ENCODE measurements at places on chromosomes 12 and 14.

- peak; percentile 56 for DNase-seq
Observed at GRCh38 chr14:98494582-98494981, 777.4 kb downstream of the BCL11B start.

GRCh38 chr12:28021704-28022103 is 49.2 kb upstream of the PTHLH start:
- DNase-seq = no peak

DNA sequence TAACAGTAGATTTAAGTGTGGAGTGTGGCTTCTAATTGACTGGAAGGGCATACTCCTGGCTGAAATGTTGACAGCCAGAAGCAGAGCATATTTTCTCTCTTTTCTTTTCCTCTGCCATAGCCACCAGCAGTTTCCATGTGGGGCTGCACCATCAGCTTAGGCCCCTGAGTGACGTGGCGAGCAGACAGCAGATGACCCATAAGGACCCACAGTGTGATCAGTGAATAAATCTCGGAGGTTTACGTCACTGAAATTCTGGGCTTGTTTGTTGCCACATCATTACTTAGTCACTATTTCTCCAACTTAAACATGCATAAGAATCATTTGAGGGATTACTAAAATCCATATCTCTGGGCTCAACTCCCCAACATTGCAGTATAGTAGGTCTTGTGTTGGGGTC is 549.7 kb upstream of the TMEM132C start:
- no peak for DNase-seq

GRCh38 chr14:61250063-61250462 is 31.1 kb downstream of the TMEM30B start:
- no peak for DNase-seq

- no peak for DNase-seq
Observed at GRCh38 chr14:53226553-53226952, 73.4 kb upstream of the DDHD1 start.

- DNase-seq = no peak
Observed at GRCh38 chr12:6899837-6900519, 4.6 kb upstream of the LRRC23 start.

- DNase-seq = peak; percentile 58
Observed at GRCh38 chr14:71414631-71415403, 507.6 kb downstream of the PCNX1 start.

GRCh38 chr14:61077951-61078720 is 97.1 kb downstream of the SLC38A6 start:
- DNase-seq = peak; percentile 30

DNA sequence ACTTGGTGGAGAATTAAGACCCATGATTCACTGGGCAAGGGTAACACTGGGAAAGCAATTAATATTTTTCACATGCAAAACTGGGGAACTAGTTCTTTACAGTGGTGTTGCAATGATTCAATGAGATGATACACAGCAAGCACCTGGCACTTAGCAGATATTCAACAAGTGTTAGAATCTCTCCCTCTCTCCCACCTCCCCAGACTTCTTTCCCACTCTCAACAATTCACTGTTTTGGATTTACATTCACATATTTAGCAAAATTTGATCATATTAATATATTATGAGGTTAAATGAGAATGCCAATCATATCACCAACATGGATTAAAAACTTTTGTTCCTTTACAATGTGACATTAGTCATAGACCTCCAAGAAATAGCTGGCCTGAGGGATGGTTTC is 223.1 kb upstream of the GRIP1 start:
- DNase-seq = no peak

- no peak for DNase-seq
Observed at GRCh38 chr12:9123781-9124382, 8.2 kb upstream of the A2M start.

- DNase-seq = no peak
Observed at GRCh38 chr14:36268121-36268520, 52.3 kb downstream of the MBIP start.

DNA sequence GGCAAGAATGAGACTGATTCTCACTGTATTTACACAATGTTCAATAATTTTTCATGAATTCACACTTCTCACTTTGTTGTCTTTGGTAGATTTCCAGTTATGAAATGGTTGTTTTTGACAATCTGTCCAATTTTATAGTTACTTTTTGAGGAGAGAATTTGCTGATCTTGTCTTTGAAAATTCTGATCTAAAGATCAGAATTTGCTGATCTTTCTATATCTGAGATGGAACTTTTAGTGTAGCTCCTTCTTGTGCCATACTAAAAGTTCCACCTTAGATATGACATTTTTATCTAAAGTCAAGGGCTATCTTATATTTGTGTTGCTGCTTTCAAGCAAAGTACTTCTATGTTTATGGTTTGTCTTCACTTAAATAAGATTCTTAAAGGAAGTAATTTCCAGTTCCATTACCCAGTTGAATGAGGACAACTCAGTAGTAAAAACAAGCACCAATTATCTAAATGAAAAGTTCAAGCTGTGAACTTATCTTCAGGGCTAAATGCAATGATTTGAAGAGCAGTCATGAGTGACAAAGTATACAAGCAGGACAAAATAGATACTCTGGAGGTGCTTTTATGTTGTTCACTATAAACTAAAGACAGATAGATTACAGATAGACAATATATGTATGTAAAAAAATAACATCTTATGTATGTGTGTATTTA is 76.4 kb upstream of the FOXG1 start:
- DNase-seq = no peak

GRCh38 chr12:20459920-20460319 is 91.6 kb downstream of the PDE3A start:
- no peak for DNase-seq

DNA sequence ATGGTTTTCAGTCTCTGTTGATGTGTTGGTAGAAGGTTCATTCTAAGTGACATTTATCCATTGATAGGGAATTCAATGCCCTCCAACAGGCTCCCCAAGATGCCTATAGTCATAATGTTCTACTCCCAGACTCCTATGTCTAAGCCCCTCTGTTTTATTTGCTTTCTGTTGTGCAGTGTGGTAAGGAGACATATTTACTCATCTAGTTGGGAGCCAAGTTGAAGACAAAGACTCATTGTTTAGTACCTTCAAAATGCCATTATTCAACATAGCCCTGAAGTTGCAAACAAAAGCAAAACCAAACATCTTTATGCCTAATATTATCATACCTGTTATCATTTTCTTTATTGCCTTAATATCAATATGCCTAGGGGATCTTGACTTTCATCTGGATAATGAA is 302.1 kb downstream of the RMST start:
- no peak for DNase-seq

DNA sequence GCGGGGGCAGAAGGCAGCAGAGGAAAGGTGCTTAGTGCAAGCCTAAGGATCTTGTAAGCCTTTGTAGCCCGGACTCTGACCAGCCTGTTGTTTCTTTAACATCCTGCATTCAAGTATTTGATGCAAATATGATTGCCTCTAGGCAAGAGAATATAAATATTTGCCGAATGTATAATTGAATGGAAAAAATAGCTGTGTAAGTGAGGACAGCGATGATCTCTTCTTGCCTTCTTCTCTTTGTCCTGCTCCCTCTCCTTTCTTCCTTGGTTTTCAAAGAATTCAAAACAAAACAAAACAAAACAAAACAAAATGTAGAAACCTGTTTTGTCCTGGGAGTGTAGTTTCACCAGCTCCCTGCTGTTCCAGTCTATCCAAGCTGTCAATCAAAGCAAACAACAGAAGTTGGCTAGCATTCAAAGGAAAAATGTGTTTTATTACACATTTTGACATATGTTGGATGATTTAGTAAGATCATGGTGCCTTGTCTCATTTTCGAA is 74.9 kb upstream of the CPM start:
- peak; percentile 18 for DNase-seq

- DNase-seq = no peak
Observed at GRCh38 chr14:73777420-73777819, 63.2 kb upstream of the PNMA1 start.

GRCh38 chr12:5192726-5193125 is 149.0 kb downstream of the KCNA5 start:
- DNase-seq = no peak

- DNase-seq = no peak
Observed at GRCh38 chr14:104148433-104149277, 10.3 kb downstream of the KIF26A start.

GRCh38 chr14:91947475-91948184 is at the start of gene FBLN5:
Gene FBLN5, minus strand, starts transcription at chr14:91947694. Its CDS starts 465 bp downstream, at chr14:91947229.
- peak; percentile 90 for DNase-seq

DNA sequence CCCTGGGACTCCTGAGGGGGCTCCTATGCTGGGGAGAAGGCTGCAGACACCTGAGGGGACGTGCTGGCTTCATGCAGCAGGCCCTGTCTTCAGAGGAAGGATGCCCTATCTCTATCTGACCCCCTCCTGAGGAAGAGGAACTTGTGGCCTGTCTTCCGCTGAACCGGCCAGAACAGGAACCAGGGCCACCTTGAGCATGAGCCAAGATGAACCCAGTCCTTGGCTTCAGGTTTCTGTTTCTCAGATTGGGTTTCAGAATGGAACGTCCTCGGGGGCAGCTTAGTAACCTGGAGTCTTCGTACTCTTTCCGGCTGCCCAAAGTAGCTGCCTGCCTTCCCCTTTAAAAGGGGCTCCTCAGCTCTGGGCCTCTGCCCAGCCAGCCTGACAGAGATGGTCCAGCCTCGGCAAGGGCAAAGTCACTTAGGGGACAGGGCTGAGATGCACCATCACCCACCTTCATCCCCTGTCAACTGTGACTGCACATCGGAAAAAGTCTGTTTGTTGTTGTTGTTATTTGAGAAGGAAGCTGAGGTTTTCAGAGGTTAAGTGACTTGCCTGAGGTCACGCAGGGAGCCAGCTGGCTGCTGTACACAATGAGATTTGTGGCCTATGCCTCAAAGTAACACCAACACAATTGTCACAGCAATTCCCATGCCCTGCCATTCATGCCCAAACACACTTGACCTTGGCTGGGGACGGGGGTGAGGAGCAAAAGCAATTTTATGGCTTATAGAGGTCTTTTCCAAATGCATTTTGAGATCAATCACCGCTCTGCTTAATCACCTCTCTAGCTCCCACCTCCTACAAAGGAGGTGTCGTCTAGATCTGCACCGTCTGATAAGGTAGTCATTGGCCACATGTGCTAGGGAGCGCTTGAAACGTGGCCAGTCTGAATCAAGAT is 13.4 kb downstream of the ASB2 start:
- no peak for DNase-seq

DNA sequence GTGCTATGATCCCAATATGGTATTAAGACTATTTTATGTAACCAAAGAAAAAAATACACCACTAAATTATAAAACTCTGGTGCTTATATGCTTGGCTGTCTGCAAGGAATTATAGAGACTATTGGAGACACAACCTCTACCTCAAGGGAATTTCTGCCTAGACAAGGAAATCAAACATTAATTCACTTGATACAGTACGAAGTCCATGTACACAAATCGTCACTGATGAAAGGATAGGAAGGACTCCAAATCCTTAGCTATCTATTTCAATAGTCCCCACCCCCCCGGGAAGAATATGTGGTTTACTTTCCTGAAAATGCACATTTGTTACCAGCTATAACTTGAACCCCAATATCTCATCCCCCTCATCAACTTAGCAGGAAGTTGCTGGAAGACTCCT is 21.9 kb downstream of the RTN1 start:
- no peak for DNase-seq

DNA sequence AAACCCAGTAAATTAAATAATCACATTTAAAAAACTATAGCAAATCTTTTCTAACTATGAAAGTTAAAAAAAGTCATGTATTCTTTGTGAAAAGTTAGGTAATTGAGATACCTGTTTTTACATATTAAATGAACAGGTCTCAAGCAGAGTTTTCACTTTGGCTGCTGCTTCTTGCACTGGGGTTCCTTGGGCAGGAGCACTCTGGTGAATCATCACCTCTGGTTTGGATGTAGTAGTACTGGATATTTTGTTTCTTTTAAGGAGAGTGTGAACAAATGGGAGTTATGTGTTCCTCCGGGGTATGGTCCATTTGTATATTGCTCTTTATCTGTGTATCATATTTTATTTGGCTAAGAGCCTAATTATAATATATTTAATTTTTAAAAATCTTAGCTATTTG is 82.7 kb downstream of the FUT8 start:
- DNase-seq = peak; percentile 6

- peak; percentile 85 for DNase-seq
Observed at GRCh38 chr12:58387199-58387598, 445.8 kb downstream of the ATP23 start.

GRCh38 chr14:86066651-86067050 is 536.7 kb downstream of the FLRT2 start:
- DNase-seq = no peak

- DNase-seq = peak; percentile 24
Observed at GRCh38 chr12:24705741-24706358, 243.1 kb downstream of the BCAT1 start.

DNA sequence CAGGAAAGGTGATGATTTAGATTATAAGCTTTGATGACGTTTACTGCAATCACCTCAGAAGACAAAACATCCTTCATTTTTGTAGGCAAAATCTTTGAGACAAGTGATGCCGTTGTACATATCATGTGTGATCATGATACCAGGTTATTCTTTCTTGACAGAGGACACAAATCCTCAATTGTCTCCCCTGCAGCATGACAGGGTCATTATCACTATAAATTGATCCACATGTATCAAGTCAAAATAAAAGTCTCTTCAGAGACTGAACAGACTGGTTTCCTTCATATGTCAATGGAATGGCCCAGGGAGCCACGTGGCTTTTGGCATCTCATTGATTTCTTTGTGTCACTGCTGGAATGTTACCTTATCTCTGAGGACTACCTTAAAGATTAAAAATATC is 995.7 kb downstream of the FLRT2 start:
- DNase-seq = no peak

- DNase-seq = no peak
Observed at GRCh38 chr14:71967704-71968103, 35.5 kb downstream of the RGS6 start.

DNA sequence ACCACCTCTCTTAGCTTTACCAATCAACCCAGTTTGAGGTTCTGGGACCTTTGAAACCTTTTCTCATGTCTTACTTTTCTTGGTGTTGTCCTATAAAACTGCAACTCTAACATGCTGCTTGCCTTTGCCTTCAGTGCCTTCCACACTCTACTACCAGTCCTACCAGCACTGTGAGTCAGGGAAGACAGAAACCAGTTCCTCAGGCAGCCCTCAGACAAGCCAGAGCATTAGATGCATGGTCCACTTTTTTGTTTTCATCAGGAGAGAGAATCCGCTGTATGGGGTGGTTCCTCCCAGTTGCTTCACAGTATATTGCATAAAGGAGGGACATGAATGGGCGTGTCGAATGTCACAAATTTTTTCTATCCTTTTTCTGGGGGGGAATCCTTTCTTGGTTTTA is 17.3 kb upstream of the KLRB1 start:
- no peak for DNase-seq

GRCh38 chr12:9184276-9184675 is 23.9 kb downstream of the PZP start:
- DNase-seq = no peak

Measured in fibroblast of skin of back (primary cell).